Activated T-cell treated with anti-CD3 and anti-CD28 coated beads, Interleukin-2, amount 50 U/mL, for 72 hours (primary cell): ENCODE measurements at places on chromosomes 1 and 21. TPM values are rescaled to one million over a fixed set of nuclear protein-coding genes. Genes with fewer than 3 reads are reported as not detected.

The MORC3 gene
- 30.2 TPM for total RNA-seq

The ARTN gene
- total RNA-seq, result 1.9 TPM

The RIPPLY3 gene
- 0.26 TPM for total RNA-seq

The NEGR1 gene
- 0.24 TPM for total RNA-seq

The PLEKHA6 gene
- 0.31 TPM for total RNA-seq

The CELSR2 gene
- total RNA-seq, result 3.1 TPM

The LMOD1 gene
- total RNA-seq, result not detected

The DNASE2B gene
- not detected for total RNA-seq

The SLC30A7 gene
- total RNA-seq, result 48.7 TPM

The RNF207 gene
- 9.5 TPM for total RNA-seq

The KANK4 gene
- total RNA-seq, result not detected

The PAPPA2 gene
- 1.0 TPM for total RNA-seq

The C4BPA gene
- total RNA-seq, result not detected

GRCh38 chr21:38622827-38623209, 124.5 kb upstream of the ERG start:
- H3K36me3 ChIP-seq, result no peaks in the 10 kb centered on the region
- no peak for DNase-seq
- no peak overlapping the region for H3K27ac ChIP-seq

- DNase-seq, result no peak
- H3K4me3 ChIP-seq, result no peak overlapping the region
- H3K4me1 ChIP-seq, result peaks cover 9% of the 10 kb centered on the region
- no peak overlapping the region for H3K27ac ChIP-seq
- H3K36me3 ChIP-seq, result no peaks in the 10 kb centered on the region
These were observed 7.0 kb downstream of the RD3 start for GRCh38 chr1:211484755-211485479.

DNA sequence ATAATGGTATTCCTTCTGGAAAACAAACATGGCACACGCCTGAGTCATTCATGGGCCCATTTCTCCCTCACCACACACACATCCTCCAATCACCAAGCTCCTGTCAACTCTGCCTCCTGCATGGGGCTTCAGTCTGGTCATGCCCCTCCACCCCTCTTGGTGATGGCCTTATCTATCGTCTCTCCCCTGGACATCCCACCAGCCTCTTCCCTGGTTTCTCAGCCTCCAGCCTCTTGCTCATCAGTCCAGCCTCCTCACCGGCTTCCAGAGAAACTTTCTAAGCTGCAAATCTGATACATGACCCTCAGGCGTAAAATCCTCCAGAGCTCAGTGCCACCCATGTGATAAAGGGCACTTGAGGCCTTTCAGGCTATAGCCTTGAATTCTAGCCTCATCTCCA, 243.9 kb downstream of the FOXD2 start:
- H3K4me3 ChIP-seq, result no peak overlapping the region
- no peak for DNase-seq
- no peaks in the 10 kb centered on the region for H3K36me3 ChIP-seq
- no peak overlapping the region for H3K27ac ChIP-seq

DNA sequence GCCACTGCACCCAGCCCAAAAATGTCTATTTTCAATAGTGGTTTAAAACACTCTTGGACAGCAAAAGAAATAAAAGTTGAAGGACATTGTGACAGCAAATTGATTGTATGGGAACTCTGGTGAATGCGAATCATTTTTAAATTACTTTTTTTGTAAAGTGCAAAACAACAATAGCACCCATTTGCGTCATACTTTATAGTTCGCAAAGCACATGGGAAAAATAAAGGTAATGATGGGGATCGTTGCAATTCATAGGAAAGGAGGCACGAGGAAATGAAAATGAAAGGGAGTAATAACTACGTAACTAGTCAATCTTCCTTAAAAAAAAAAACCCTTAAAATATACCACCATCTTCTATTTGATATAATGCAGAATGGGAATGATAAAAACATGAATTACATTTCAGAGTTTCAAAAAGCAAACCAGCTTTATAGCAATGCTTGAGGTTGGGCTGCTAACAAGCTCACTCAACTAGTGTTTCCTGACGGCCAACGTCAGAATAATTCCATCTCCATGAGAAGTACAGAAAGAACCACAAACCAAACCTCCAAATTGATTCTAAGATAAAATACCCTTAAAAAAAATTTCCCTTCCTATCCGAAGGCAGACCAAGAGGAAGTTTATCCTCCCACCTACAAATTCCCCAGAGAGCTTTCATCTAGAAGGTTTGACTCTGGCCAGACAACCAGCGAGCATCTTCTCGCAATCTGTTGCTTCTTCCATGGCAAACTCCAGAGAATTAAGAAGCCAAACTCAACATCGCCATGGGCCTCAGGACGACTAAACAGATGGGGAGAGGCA, at the start of gene EDARADD:
EDARADD (plus strand) TSS at position 606 of the 801 bp plus-strand sequence; CDS start at position 765, 159 bp downstream.
- H3K4me3 ChIP-seq, result peak within 1 kb of the TSS; percentile 92
- H3K27ac ChIP-seq, result peak within 1 kb of the TSS; percentile 86
- peaks cover 30% of the 10 kb centered on the region for H3K4me1 ChIP-seq
- no peak for DNase-seq
- H3K36me3 ChIP-seq, result peaks cover 10% of the 10 kb centered on the region
- peaks cover 63% of the 10 kb centered on the region for H3K27me3 ChIP-seq

DNA sequence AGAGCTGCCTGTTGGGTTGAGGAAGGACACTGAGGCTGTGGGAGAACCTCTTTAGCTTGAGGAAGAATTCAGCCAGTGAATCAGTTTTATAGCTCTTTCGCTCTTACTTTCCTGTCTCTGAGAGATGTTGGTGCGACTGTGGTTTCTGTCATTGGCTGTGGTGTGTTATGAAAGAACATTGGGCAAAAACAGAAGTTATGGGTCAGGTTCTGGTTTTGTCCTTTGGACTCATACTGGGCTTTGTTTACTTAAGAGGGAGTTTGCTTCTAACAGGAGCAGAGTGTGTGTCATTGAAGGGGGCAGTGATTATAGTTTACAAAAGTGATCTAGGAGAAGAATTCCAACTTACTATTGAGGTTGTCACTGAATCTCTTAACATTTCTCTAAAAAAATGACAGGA, 97.0 kb downstream of the TLR5 start:
- no peak overlapping the region for H3K27ac ChIP-seq
- no peak for DNase-seq
- peaks cover 6% of the 10 kb centered on the region for H3K27me3 ChIP-seq
- no peaks in the 10 kb centered on the region for H3K36me3 ChIP-seq

- H3K36me3 ChIP-seq, result peaks cover 10% of the 10 kb centered on the region
- peak overlapping the region; percentile 9 for H3K27ac ChIP-seq
- peaks cover 14% of the 10 kb centered on the region for H3K4me1 ChIP-seq
- no peak overlapping the region for H3K4me3 ChIP-seq
- H3K27me3 ChIP-seq, result no peaks in the 10 kb centered on the region
These were observed 44.8 kb downstream of the AGPAT3 start for GRCh38 chr21:43909741-43910400.

- no peak overlapping the region for H3K4me3 ChIP-seq
- H3K36me3 ChIP-seq, result peaks cover 5% of the 10 kb centered on the region
- H3K4me1 ChIP-seq, result no peaks in the 10 kb centered on the region
- no peak for DNase-seq
- H3K27ac ChIP-seq, result no peak overlapping the region
These were observed 9.6 kb downstream of the WRAP73 start for GRCh38 chr1:3640121-3640837.

DNA sequence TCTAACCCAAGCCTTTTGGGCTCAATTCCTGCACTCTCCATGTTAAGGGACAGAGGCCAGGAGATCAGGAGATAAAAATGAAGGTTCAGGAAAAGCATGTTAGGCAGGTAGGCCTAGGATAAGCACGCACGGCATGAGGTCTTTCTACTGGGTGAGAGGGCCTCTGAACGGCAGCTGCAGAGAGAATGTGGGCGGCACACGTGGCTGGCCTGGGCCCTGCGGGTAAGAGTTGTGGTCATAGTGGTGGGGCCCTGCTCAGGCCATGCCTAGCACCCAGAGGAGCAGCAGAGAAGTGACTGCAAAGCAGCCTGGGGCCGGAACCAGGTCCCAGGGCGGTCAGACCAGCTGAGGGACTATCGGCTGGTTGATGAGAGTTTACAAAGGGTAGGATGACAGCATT, 7.5 kb upstream of the FOXO6 start:
- no peaks in the 10 kb centered on the region for H3K36me3 ChIP-seq
- H3K27me3 ChIP-seq, result peaks cover 25% of the 10 kb centered on the region
- H3K4me1 ChIP-seq, result no peaks in the 10 kb centered on the region
- no peak overlapping the region for H3K27ac ChIP-seq

- no peaks in the 10 kb centered on the region for H3K36me3 ChIP-seq
- H3K4me1 ChIP-seq, result peaks cover 3% of the 10 kb centered on the region
- no peak overlapping the region for H3K27ac ChIP-seq
- DNase-seq, result no peak
These were observed 37.7 kb upstream of the TMEM125 start for GRCh38 chr1:43232074-43232473.

GRCh38 chr1:67676287-67676686, 8.7 kb upstream of the GADD45A start:
- H3K36me3 ChIP-seq, result no peaks in the 10 kb centered on the region
- H3K27ac ChIP-seq, result no peak overlapping the region
- no peak overlapping the region for H3K4me3 ChIP-seq
- no peak for DNase-seq
- peaks cover 12% of the 10 kb centered on the region for H3K27me3 ChIP-seq
- H3K4me1 ChIP-seq, result peaks cover 19% of the 10 kb centered on the region

DNA sequence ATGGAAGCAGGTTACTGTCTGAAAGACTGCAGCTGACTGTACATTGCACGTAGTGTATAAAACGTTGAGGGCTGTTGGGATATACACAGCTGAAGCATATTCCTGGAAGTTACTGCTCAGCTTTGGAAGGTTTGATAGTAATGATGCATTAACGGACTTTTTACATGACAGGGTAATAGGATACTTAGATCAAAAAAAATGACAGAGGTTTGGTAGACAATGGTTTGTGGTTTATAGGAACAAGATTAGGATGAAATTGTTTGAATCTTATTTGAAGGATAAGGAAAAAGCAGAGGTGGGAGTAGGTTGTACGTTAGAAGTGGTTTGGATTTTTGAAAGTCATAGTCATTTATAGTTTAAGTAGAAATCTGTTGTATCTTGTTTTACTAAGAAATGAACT, 33.0 kb downstream of the ADGRL2 start:
- no peaks in the 10 kb centered on the region for H3K36me3 ChIP-seq
- DNase-seq, result no peak
- H3K4me1 ChIP-seq, result no peaks in the 10 kb centered on the region
- no peak overlapping the region for H3K27ac ChIP-seq

DNA sequence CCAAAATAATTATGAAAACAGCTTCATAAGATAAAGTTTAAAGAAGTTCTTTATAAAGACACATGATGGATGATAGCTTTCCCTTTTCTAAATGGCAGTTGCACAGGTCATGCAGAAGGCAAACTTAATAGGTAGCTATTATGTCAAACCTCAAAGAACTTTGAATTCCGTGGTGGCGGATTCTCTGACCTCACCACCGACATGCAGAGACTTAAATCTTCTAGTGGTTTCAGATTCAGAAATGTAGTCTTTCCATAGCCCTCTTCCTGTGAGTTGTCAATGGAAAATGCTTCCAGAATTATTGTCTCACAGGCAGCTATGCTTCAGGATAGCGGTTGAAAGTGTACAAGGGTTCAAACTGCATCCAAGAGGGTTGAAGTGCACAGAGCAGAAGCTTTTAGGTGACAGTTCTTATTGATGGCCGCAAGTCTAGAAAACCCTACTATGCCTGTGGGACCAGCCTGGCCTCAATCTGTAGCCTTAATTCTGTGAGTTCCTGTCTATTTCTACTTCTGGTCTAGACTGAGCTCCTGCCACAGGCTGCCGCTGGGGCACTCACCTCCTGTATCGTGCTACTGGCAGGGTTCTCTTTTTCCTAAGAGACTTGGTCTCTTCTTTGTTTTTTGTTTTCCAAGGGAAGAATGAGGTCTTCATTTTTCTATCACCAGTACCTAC, 117.0 kb upstream of the ERRFI1 start:
- no peaks in the 10 kb centered on the region for H3K36me3 ChIP-seq
- peaks cover 20% of the 10 kb centered on the region for H3K4me1 ChIP-seq
- no peak overlapping the region for H3K27ac ChIP-seq
- H3K4me3 ChIP-seq, result no peak overlapping the region

DNA sequence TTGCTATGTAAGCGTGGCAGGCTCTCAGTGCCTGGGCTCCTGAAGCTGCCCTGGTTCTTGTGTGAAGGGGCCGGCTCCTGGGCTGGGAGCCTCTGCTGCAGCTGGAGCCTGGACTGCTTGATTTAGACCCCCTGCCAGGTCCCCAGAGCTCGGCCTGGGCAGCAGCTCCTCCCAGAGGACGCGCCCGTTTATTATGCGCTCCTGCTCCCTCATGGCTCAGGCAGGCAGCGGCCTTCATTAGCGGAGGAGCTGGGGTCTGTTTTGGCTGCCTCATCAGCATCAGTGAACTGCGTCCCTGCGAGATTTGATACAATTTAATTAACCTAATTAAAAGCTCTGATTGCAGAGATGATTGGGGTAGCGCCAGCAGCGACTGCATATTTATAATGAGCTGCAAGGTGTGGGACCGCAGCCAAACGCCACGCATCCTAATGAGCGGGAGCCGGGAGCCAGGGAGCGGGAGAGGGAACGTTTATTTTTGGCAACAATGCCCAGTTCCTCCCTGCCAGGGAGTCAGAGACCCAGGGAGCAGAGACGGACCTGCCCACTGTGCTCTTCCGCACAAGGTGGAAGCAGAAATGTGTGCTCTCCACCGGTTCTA, 16.6 kb downstream of the UTP11 start:
- DNase-seq, result no peak
- H3K36me3 ChIP-seq, result peaks cover 5% of the 10 kb centered on the region
- peak overlapping the region; percentile 85 for H3K27ac ChIP-seq
- peak overlapping the region; percentile 80 for H3K4me3 ChIP-seq
- peaks cover 67% of the 10 kb centered on the region for H3K4me1 ChIP-seq

GRCh38 chr1:35537806-35538205, 19.4 kb downstream of the KIAA0319L start:
- no peak for DNase-seq
- H3K4me1 ChIP-seq, result peaks cover 65% of the 10 kb centered on the region
- H3K36me3 ChIP-seq, result peaks cover 3% of the 10 kb centered on the region

GRCh38 chr1:174875306-174875705, 124.4 kb upstream of the CACYBP start:
- DNase-seq, result no peak
- H3K4me1 ChIP-seq, result peaks cover 28% of the 10 kb centered on the region
- no peaks in the 10 kb centered on the region for H3K36me3 ChIP-seq

- DNase-seq, result no peak
- H3K27ac ChIP-seq, result no peak overlapping the region
- H3K36me3 ChIP-seq, result no peaks in the 10 kb centered on the region
These were observed 183.0 kb downstream of the HIVEP3 start for GRCh38 chr1:41735631-41736260.

DNA sequence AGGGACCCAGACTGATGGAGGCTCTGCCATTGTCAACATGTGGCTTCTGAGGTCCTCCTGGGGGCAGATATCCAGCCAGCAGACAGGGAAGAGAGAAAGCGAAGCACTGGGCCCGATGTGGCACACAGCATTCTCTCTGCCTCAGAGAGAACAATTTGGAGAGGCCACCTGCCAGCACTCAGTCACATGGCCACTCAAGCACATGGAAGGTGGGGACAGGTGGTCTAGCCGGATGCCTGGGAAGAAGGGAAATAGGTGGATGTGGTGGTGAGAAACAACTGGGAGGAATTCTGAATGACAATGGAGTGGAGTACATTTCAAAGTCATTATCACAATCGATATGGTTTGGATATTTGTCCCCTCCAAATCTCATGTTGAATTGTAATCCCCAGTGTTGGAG, 109.0 kb downstream of the UBE2U start:
- DNase-seq, result no peak
- H3K27ac ChIP-seq, result no peak overlapping the region
- no peaks in the 10 kb centered on the region for H3K27me3 ChIP-seq
